Tibial nerve (tissue), 4 donors: ENCODE measurements at places on chromosomes 3 and 15.

- no peak for DNase-seq
Observed at GRCh38 chr15:88476635-88477060, 9.1 kb downstream of the MRPS11 start.

- no peak for DNase-seq
Observed at GRCh38 chr15:97688886-97689285, 271.6 kb upstream of the ARRDC4 start.

DNA sequence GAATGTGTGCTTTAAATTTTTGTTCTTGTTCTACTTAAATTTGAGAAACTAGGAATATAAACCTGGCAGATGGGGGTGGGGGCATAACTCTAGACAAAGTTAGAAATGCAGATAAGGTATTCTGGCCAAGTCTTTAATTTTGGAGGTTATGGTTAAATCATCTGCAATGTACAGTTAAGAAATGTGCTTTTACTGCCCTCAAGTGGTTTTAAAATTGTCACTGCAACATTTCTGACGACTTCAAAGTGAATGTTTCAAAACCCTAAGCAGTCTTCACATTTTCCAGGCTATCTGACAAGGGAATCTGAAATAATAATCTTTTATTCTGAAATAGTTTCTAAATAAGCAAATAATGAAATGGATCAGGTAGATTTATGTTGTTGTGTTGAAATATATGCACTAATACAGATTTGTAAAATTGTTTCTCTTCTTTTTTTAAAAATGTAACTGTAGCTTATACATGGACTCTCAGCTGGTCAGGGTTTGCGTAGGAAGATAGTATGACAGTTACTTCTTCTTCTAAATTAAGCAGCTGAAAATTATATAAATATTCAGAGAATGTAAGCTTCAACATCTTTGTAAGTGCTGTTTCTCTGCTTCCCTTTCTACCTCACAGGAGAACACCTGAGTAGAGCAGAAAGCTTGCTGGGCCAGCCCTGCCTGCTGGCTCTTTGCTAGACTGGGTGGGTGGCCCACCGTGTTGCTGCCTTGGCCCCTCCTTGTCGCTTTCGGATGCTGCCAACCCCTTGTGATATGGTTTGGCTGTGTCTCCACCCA, 45.0 kb downstream of the SUCNR1 start:
- no peak for DNase-seq

DNA sequence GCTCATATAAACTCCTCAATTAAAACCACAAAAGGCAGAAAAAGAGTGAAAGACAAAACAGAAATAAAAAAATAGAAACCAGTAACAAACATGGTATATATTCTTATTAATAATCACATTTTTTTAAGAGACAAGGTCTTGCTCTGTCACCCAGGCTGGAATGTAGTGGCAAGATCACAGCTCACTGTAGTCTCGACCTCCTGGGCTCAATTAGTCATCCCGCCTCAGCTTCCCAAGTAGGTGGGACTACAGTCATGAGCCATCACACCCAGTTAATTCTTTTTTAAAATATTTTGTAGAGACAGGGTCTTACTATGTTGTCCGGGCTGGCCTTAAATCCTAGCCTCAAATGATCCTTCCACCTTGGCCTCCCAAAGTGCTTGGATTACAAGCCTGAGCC, 37.1 kb downstream of the FAM240A start:
- DNase-seq, result no peak

DNA sequence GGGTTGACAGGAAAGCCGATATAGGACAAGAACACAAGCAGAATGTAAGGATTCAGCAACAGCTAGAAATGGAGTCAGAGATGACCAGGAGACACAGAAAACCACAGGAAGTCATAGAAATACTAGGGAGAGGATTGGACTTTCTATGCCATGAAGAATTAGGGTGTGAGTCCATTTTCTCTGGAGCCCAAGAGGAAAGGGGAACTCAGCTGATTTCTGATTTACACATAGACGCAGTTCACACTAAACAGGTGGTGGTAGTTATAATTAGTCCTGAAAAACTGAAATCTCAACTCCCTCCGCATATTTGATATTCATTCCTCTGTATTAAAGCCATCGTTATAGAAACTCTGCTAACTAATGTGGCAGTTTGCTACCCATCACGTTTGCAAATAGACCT, 292.7 kb upstream of the STT3B start:
- no peak for DNase-seq

- no peak for DNase-seq
Observed at GRCh38 chr3:170572665-170573253, 13.1 kb downstream of the SLC7A14 start.

DNA sequence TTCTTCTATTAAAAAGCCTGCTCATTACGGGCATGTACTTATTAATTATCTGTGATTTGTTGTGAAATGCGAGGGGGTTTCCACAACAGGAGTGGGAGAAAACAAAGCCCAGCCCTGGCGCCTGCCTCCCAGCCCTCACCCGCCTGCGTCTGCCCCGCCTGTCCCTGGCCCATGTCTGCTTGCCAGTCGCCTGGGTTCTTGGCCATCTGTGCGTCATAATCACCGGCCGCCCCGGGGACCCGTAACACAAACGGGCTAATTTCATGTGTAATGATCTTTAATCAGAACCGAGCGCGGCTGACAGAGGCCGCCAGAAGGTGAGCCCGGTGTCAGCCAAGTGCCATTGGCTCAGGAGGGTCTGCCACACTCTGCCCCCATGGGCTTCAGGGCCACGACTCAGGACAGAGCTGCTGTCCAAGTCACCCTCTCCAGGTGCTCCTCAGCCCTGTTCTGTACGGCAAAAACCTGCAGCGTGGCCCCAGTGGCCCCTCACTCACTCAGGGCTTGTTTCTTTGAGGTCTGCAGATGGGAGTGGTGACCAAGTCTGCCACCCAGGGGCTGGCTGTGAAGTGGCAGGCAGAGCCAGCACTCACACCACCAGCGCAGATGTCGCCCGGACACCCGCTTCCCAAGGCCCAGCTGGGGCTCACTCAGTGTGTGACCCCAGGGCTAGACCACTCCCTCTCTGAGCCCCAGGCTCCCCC, 28.8 kb upstream of the TMEM115 start:
- no peak for DNase-seq

- DNase-seq, result peak; percentile 12
Observed at GRCh38 chr3:33636125-33636850, 81.8 kb downstream of the CLASP2 start.

DNA sequence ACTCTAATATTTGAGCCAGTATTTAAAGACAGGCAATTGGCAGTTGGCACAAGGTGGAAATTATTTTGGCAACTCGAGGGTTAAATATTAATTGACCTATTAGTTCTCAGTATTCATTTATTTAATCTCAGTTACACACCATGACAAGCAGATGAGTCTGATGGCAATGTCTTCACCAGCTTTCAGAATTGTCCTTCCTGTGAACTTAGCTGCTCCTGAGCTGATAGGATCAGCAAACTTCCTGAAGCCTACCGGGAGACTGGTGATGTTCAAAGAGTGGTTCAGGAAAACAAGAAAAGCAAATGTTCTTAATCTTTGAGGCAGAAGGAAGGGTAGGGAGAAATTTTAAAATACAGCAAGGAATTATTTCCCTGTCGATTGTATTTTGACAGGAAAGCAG, 522.2 kb downstream of the SOX2 start:
- DNase-seq, result no peak

GRCh38 chr3:65483480-65483879, 555.2 kb downstream of the MAGI1 start:
- peak; percentile 28 for DNase-seq

DNA sequence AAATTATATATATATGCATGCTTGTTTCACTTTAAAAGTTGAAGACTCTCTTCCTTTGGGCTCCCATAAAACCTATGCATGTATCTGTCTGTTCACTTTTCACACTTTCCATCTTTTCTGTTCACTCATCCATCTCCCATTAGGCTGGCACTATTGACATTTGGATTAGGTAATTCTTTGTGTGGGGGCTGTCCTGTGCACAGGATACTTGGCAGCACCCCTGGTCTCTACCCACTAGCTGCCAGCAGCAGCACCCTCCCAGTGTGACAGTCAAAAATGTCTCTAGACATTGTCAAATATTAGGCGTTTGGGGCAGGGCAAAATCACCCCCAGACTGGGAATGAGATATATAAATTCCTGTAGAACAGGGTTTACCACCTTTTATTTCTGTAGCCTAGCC, 72.3 kb upstream of the EIF1B start:
- no peak for DNase-seq

- no peak for DNase-seq
Observed at GRCh38 chr3:56590814-56591213, 33.8 kb downstream of the CCDC66 start.

DNA sequence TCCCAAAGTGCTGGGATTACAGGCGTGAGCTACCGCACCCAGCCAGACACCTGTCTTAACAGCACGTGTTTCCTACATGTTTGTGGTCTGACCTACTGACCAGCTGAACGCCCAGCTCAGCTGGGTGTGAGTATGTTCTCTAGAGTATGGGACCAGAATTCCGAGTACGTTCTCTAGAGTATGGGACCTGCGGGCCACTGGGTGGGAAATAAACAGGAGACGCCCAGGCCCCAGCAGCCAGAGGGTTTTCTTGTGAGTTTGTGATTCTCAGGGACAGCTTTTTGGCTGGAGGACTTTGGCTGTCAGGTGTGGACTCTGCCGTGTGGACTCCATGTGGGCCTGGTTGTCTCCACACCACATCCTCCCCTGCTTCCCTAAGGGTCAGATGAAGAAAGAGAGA, 87.3 kb downstream of the CHRD start:
- no peak for DNase-seq

GRCh38 chr15:62060113-62060895, at the start of gene VPS13C:
VPS13C (minus strand) TSS chr15:62060447; CDS start chr15:62060374, 73 bp downstream.
- peak; percentile 81 for DNase-seq

GRCh38 chr15:95018888-95019545, 787.7 kb downstream of the MCTP2 start:
- no peak for DNase-seq

DNA sequence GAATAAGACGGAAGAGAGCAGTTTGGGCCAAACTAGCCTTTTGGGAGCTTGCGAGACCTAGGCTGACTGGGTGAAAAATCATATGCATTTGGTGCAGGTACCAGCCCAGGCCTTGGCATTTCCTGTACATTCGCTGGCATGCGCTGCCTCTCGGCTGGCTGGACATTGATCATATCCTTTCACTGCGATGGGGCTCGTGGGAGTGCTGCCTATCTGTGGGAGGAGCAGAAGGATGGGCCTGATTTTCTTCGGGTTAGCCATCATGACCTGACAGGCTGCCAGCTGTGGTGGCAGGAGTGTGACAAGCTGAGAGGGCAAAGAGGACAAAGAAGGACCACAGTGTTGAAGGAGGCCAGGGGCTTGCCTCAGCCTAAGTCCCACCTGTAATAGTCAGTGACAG, 14.3 kb downstream of the CGNL1 start:
- DNase-seq, result no peak

DNA sequence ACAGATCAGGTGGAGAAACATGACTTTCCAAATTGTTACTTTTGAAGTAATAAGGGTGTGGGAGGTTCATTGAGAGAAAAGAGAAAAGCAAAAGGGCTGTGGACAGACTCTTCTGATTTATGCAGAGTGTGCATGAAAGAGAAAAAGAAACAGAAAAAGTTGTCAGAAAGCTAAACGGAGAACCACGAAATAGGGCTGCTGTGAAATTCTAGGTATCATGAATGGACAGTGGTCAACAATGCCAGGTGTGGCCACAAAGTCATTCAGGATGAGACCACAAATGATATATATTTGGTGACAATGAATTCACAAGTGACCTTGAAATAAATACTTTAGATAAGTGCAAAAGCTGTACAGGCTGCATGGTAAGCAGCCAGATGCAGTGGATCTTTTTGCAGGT, 170.1 kb downstream of the IL5RA start:
- DNase-seq, result no peak

- peak; percentile 8 for DNase-seq
Observed at GRCh38 chr3:159128628-159129027, 326.8 kb downstream of the MFSD1 start.

DNA sequence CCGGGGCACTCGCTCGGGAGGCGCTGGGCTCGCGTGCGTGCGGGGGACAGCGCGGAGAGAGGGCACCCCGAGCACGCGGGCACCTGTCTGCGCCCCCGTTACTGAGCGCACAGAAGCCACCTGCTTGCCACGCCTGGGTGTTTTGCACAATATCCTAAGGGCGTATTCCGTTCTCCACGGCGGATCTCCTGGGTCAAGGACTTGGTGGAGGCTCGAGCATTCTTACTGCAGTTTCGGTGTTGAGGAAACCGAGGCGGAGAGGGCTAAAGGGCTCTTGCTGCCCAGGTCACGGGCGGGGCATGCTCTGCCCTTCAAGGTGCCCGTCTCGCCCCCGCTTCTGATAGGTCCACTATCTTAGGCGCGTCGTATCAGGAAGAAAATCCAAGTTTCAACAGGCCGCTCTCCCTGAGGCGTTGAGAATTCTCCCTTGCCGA, 526 bp downstream of the GPD1L start:
- no peak for DNase-seq

DNA sequence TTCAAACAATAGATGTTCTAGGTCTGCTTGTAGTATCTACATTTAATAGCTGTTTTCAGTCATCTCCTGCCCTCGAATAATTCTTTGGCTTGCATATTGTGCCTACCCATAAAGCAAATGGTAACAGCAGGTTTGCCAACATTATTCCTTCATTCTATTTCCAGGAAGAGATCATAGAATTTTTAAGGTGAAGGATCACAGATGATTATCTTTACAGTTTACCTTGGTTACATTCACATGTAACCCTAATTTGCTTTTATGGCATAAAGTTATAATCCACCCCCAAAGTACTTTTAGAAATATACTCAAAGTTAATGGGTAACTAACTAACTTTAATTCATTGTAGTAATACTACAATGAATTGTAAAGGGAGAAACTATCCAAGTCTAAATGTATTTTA, 315.5 kb downstream of the NSUN3 start:
- no peak for DNase-seq

DNA sequence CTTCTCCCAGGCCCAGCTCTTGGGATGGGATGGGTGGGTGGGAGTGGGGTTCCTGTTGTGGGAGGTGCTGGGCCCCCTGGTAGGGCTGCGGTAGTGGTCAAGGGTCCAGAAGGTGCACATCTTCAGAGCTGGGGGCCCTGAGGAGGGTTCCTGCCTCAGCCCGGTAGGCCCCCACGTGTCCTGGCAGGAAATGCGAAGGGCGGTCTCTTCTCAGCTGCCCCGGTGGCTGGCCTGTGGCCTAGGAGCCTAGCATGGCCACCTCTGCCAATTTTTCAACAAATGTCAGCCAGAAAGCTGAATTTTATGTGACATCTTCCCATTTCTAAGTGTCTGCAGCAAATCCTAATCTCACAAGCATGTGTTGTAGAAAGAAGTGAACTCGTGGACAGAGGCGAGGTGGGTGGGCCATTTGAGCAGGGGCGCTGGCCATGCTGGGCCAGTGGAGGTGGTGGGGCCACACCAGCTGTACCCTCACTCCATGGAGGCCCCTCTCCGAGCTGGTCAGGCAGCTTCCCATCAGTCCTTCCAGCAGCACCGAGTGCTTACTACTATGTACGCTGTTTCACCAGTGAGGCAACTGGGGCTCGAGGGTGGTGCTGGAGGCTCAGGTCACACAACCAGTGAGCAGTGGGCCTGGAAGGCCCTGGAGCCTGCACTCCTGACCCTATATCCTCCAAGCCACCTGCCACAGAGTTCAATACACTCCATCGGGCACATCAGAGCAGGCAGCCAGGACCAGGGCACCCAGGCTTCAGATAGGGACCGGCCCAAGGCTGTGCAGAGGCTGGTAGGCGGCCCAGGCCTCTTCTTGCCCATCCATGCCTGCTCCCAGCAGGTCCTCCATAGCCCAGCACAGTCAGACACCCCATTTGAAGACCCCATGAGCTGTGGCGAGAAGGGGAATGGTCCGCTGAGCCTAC, 23.2 kb downstream of the FBLN2 start:
- no peak for DNase-seq

GRCh38 chr3:13513913-13514517, 33.9 kb downstream of the HDAC11 start:
- DNase-seq, result no peak

- DNase-seq, result no peak
Observed at GRCh38 chr3:77026904-77027634, 12.8 kb upstream of the ROBO2 start.
